Stimulated activated CD4-positive, alpha-beta T cell treated with anti-CD3 and anti-CD28 coated beads, Interleukin-4, amount 100 ng/mL, for 24 hours (primary cell): ENCODE measurements at places on chromosomes 4 and X.

GRCh38 chr4:6910340-6910959 lies 824 bp downstream of the TBC1D14 start:
- peak; percentile 22 for DNase-seq

GRCh38 chr4:79049840-79050540 lies 110.8 kb upstream of the PAQR3 start:
- DNase-seq, result no peak

- DNase-seq, result no peak
Observed at GRCh38 chr4:15158406-15159091, 156.3 kb downstream of the CPEB2 start.

- DNase-seq, result peak; percentile 3
Observed at GRCh38 chr4:87895964-87896621, 63.3 kb downstream of the MEPE start.

DNA sequence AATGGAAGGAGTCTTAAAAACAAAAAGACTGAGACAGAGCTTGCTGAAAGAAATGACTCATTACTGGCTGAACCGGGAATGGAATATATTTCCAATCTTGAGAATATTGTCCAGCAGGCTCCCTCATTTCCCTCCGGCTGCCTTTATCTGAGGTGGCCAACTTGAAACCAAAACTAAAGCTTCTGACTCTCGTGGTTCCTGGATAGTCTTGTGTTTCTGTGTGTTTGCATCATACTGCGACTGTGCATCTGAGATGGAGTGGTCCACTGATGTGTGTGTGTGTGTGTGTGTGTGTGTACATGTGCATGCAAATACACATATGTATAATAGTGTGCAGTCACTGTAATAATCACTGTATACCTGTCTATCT lies 145.6 kb upstream of the SCML1 start:
- no peak for DNase-seq
